ENCODE measurements at places on chromosomes 7 and 10.

- peak; percentile 93 for DNase-seq
Measured at GRCh38 chr10:59880971-59881510, 25.3 kb downstream of the CCDC6 start.

GRCh38 chr10:25912866-25913265 is 21.2 kb upstream of the MYO3A start:
- DNase-seq = no peak

GRCh38 chr10:80502621-80503583 is 34.8 kb upstream of the SH2D4B start:
- DNase-seq = no peak

DNA sequence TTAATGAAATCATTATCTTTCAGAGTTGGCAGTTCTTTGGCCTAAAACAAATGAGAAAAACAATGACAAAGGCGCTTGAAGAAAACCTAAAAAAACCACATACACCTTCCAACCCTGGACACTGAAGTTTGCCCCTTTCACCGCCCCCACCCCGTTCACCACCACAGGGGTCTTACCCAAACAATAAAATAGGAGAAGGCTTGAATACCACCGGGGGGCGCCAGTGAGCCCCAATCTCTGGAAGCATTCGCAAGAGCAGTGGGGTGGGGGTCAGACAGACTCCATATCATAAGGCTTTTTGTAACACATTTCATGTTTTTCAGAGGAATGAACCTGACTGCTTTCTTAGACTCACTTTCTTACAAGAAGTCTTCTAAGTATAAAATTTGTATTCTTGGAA is 163.6 kb downstream of the PIP4K2A start:
- peak; percentile 85 for DNase-seq

- no peak for DNase-seq
Measured at GRCh38 chr7:1229956-1230355, 2.7 kb upstream of the UNCX start.

DNA sequence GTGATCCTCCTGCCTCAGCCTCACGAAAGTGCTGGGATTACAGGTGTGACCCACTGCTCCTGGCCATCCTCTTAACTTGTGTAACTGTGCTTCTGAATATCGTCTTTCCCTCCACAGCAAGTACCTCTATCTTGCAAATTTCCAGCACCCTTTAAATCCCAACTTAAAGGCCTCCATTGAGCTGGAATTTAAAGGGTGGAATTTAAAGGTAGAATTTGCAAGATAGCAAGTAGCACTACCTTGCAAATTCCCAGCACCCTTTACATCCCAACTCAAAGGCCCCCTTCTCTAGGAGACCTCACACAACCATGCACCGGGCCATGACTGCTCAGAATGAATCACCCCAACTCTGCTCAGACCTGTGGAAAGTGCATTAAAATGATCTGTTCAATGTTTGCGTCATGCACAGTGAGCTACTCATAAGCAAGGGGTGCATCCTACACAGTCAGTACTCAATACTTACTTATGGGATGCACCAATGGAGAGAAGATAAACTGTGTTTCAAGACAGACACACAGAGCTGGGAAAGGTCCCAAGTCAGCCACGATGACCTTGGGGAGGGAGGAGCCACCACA is 17.8 kb upstream of the SDK1 start:
- DNase-seq = no peak

- DNase-seq = no peak
Measured at GRCh38 chr7:133919810-133920209, 207.3 kb upstream of the LRGUK start.

DNA sequence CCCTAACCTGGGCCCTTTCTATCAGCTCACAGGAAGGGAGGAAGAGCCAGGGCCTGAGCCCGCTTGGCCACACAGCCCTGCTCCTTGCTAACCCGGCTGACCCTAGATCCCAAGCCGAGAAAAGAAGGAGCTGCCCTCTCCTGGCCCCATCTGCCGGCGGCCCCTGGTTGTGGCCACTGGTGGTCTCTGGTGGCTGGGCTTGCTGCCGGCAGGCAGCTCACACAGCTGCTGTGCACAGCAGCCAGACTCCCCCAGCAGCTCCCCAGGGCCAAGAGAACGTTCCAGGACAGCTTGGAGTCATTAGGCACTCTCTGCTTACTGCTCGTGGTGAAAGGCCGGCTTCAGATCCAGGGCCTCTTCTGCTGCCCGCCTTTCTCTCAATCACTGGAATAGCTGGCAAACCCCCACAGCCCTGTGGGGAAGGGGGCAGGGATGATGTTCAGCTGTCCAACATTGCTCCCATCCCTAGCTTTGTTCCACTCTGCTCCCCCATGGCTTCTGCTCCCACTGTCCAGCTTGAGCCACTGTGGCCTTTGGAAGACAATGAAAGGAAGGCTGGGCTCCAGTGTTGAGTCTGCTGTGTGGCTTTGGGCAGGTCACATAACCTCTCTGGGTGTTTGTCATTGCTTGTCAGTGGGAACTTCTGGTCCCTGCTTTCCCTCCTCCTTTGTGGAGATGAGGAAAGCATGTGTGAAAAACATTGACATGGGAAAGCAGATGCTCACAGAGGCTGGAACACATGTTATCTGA is 35.4 kb upstream of the COL13A1 start:
- DNase-seq = no peak

- DNase-seq = no peak
Measured at GRCh38 chr10:124645467-124646095, 98.6 kb downstream of the FAM53B start.

DNA sequence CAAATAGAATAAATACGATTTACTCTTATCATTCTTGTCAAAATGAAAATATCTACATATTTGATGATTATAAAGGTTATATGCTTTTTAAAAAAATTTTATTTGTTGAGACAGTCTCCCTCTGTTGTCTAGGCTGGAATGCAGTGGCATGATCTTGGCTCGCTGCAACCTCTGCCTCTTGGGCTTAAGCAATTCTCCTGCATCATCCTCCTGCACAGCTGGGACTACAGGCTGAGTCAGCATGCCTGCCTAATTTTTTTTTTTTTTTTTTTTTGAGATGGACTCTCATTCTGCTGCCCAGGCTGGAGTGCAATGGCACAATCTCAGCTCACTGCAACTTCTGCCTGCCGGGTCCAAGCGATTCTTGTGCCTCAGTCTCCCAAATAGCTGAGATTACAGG is 48.9 kb downstream of the PUS7 start:
- no peak for DNase-seq

GRCh38 chr7:46741181-46741580 is 820.1 kb upstream of the IGFBP3 start:
- DNase-seq = no peak

DNA sequence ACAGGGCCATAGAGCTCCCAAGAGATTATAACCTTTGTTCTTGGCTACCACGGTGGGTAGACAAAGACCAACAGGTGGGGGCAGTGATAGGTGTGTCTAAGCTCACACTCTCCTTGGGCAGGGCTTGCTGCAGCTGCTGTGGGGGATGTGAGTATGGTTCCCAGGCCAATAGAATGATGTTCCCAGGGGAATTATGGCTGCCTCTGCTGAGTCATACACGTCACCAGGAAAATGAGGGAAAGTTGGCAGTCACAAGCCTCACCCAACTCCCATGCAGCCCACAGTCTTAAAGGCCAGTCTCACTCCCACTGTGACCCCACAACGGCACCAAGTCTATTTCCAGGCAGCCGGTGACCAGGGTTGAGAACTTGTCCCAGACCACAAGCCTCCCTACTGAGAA is 453.4 kb upstream of the PODXL start:
- DNase-seq = no peak

GRCh38 chr10:128466831-128467371 is 340.7 kb upstream of the MKI67 start:
- no peak for DNase-seq

DNA sequence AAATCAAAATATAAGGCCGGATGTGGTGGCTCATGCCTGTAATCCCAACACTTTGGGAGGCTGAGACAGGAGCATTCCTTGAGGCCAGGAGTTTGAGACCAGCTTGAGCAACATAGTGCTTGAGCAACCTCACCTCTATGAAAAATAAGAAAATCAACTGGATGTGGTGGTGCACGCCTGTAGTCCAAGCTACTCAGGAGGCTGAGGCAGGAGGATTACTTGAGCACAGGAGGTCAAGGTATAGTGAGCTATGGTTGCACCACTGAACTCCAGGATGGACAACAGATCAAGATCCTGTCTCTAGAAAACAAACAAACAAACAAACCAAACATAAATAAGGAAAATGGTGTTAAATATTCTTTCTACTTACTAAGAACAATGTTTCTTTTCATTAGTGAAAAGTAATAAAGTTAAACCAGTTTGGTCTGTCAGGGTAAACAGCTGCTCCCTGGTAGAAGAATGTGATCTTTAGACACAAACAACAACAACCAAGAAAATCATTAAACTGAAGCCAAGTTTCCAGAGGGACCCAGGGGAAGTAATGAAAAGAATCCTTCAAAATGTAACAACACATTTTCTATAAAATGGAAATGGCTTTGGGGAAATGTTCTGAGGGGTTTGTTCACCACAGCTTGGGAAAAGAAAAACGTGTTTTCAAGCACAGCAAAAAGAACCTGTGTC is 17.5 kb upstream of the BAG3 start:
- DNase-seq = no peak

DNA sequence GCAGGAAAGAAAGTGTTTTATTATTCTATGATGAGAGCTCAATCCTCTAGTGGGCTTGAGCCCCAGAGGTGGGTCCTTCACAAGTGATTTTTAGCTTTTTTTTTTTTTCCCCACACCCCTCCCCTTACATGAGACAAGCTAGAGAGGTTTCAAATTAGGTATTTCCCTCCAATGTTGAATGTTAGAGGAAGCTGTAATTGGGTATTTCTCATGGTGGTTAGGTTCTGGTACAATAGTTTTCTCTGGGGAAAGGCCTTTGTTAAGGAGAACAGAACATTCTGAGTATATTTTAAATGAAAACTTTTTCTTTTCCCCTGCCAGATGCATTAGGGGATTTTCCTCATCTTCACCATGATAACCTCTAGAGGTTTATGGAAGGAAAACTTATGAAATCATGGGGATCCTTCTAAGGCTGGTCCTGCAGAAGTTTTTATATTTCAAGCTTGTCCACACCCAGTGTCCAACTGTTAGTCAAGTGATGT is 1039.7 kb downstream of the NRG3 start:
- DNase-seq = no peak

- no peak for DNase-seq
Measured at GRCh38 chr10:112141292-112141691, 42.3 kb downstream of the GPAM start.

DNA sequence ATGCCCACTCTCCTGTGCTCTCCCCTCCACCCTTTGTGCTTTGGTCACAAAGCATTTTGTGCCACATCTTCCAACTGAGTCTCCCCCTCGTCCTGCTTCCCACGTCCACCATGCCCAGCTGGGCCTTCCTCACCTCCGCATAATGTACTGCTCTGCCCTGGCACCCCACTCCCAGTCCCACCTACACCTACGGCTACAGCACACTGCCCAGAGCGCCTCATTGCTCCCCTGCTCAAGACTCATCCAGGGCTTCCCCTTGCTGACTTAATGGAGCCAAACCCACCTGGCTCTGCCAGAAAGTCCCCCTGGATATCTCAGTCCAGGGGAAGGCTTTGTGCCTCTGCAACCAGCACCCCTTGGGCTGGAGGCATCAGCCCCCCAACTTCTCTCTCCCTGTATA is 299.2 kb upstream of the ZMIZ1 start:
- DNase-seq = no peak

GRCh38 chr7:17009007-17009719 is 127.4 kb upstream of the AGR3 start:
- DNase-seq = no peak

- DNase-seq = no peak
Measured at GRCh38 chr7:86932038-86932512, 127.4 kb downstream of the ELAPOR2 start.

- DNase-seq = no peak
Measured at GRCh38 chr10:25105262-25105661, 69.5 kb upstream of the GPR158 start.

GRCh38 chr7:27553273-27553672 is 109.4 kb downstream of the HIBADH start:
- no peak for DNase-seq

DNA sequence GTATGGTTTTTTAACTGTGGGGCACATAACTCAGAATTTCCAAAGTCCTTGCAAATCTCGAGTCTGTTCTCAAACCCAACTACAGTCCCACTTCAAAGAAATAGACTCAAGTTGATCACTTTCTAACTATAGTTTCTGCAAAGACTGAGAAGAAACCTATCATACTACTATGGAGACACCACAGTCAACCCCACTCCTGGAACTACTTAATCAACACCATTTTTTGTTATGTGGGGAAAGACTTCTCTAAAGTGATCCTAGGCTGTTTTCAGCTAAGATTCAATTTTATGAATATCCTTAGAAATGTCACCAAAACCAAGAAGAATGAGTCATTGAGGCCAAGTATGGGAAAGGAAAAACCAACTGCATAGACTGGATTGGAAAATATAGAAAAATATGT is 198.8 kb downstream of the WDR11 start:
- no peak for DNase-seq

DNA sequence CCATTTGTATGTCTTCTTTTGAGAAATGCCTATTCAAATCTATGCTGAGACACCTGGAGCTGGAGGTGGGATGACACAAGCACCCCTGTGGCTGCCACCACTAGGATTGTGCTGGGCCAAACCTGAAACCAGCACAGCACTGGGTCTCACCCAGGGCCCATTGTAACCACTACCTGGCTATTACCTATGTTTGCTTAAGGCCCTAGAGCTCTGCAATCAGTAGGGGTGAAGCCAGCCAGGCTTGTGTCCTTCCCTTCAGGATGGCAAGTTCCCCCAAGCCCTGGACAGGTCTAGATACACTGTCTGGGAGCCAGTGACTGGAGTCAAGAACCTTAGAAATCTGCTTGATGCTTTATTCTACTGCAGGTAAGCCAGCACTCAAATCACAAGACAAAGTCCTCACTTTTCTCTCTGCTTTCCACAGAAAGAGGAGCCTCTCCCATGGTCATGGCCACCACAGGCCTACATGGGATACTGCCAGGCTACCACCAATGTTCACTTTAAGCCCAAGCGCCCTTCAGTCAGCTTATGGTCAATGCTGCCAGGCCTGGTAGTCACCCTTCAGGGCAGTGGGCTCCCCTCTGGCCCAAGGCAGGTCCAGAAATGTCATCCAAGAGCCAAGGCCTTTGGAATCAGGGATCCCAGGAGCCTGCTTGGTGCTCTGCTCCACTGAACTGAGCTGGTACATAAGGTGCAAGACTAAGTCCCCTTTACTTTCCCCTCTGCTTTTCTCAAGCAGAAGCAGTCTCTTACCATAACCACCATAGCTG is 105.3 kb downstream of the BMS1 start:
- no peak for DNase-seq

DNA sequence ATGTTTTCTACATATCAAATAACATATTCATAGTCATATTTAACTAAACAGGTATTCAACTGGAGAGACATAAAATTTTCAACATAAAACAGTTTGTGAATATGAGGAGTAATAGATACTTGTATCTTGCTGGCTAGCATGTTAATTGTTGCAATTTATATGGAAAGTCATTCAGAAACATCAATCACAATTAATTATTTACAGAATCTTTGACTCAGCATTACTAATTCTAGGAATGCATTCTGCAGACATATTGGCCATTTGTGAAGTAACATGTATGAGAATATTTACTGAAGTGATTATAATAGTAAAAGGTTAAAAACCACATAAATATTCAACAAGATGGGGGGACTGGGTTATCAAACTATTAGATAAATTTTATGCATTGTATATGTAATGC is 203.7 kb downstream of the TSPAN12 start:
- no peak for DNase-seq

All from activated CD8-positive, alpha-beta T cell treated with anti-CD3 and anti-CD28 coated beads for 36 hours (primary cell).